ENCODE measurements at places on chromosomes 3 and 15.

DNA sequence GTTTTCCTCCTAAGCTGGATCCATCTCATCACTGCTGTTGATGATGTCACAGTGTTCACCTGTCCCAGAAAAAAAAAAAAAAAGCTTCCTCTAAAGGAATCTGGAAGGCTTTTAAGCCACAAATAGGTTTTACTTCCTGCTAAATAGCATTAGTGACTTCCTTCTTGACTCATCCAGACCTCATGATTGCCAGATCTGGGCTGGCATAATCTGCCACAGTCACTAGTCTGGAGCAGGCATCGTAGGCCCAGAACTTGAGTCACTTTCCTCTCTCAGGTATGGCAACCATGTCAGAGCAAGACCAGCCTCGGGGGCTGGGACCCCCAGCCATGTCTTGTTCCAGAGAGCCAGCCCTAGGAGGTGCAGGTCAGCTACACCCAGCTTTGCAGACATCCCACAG is 266.5 kb upstream of the CADM2 start:
- DNase-seq, result no peak

- DNase-seq, result no peak
Observed at GRCh38 chr3:10180289-10180688, 15.6 kb downstream of the IRAK2 start.

GRCh38 chr3:66483006-66483405 is 17.8 kb downstream of the LRIG1 start:
- DNase-seq, result peak; percentile 94

DNA sequence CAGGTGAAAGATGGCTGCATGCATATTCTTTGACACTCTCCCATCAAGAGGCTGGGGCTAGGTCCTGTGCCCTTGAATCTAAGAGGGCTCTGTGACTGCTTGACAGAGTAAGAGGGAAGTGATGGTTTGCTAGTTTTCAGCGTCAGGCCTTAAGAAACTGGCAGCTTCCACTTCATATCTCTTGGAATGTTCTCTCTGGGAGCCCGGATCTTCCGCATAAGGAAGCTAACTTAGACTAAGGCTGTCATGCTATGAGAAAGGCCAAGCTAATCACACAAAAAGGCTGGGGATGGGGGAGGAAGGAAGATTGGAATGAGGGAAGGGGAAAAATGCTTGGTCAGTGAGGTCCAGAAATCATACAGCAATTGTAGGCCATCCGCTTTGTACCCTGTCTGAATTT is 50.0 kb downstream of the MB21D2 start:
- no peak for DNase-seq

GRCh38 chr15:44535523-44536301 is 1.2 kb upstream of the EIF3J start:
- no peak for DNase-seq

DNA sequence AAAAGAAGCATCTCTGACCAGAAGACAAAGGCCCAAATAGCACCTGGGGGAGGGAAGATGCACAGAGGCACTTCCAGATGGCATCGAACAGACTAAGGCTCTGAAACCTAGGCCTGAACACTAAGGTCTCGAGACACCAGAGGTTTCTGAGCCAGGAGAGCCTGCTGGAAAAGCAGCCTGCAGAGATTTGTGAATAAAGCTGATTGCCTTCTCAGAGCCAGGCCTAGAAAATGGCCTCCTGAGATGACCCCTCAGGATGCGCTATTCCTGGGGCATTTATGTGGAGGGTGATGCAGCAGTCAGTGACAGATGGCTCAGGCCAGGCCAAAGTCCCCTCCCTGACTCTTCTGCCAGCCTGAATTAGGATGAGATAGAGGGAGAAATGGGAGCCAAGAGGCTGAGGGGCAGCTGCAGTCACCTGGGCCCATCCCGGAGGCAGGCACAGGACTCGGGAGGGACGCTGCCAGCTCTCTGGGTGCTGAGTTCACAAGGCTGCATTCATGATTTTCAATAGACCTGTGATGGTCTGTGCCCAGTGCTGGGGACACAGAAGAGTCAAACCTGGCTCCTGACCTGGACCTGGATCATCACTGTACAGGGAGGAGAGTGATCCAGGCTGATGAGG is 6.9 kb downstream of the PRSS50 start:
- no peak for DNase-seq

DNA sequence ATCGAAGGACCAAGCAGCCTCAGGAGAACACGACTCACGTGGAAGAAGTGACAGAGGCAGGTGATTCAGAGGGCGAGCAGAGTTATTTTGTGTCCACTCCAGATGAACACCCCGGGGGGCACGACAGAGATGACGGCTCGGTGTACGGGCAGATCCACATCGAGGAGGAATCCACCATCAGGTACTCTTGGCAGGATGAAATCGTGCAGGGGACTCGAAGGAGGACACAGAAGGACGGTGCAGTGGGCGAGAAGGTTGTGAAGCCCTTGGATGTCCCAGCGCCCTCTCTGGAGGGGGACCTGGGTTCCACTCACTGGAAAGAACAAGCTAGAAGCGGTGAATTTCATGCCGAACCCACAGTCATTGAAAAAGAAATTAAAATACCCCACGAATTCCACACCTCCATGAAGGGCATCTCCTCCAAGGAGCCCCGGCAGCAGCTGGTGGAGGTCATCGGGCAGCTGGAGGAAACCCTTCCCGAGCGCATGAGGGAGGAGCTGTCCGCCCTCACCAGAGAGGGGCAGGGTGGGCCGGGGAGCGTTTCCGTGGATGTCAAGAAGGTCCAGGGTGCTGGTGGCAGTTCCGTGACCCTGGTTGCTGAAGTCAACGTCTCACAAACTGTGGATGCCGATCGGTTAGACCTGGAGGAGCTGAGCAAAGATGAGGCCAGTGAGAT is 26.0 kb downstream of the SYNM start:
- DNase-seq, result no peak

DNA sequence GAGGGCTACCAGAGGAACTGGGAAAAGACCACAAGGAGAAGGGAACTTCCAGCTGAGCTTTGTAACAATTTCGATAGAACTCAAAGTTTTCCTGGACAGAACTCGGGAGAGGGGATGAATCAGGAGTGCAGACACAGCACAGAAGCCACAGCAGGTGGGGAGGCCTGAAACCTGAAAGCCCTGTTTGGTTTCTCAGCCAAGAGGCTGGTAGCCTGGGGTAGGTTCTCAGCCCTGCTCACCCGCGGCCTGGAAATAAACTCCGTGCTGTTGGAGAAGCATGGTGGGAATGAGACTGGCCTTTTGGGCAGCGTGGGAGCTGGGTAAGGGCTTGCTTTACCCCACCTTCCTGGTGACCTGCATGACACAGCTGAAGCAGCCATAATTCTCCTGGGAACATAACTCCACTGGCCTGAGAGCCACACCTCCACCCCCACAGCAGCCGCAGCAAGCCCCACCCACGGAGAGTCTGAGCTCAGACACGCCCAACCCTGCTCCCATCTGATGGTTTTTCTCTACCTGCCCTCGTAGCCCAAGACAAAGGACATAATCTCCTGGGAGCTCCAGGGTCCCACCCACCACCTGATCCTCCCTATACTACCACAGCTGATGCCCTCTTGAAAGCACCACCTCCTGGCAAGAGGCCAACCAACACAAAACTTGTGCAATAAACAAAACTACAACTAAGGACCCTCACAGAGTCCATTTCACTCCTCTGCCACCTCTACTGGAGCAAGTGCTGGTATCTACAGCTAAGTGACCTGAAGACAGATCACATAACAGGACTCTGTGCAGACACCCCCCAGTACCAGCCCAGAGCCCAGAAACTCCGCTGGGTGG is 52.5 kb upstream of the CHRM5 start:
- no peak for DNase-seq
